ENCODE measurements at places on chromosomes 2 and 18.
A peak's percentile ranks its signal among the peaks of the same experiment; 100 is the strongest.

- peaks cover 3% of the 10 kb centered on the region for H3K36me3 ChIP-seq
- no peaks in the 10 kb centered on the region for H3K27me3 ChIP-seq
- DNase-seq = no peak
- H3K4me3 ChIP-seq = no peak overlapping the region
- no peak overlapping the region for H3K27ac ChIP-seq
These were observed 320.6 kb downstream of the GBX2 start for GRCh38 chr2:235847576-235847975.

DNA sequence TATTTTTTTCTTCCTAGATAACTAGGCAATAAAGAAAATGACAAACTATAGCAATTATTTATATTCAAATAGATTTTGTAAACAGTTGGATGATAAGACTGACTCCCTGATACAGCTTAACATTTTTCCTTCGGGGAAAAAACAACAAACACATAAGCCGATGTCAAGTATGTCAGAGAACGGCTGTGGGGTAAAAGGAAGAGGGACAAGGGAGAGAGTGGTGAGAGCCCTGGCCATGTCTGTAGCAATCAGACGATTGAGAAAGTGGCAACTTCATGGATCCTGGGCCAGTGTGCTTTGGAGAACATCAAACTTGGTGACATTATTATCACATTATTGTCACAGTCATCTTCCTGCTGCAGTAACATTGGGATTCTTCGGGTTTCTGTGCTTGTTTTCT lies 65.2 kb downstream of the RNF144A start:
- no peaks in the 10 kb centered on the region for H3K27me3 ChIP-seq
- no peak overlapping the region for H3K27ac ChIP-seq
- H3K4me3 ChIP-seq = no peak overlapping the region
- H3K4me1 ChIP-seq = peaks cover 3% of the 10 kb centered on the region
- H3K36me3 ChIP-seq = no peaks in the 10 kb centered on the region

GRCh38 chr2:138476186-138476585 lies 25.4 kb upstream of the SPOPL start:
- no peaks in the 10 kb centered on the region for H3K36me3 ChIP-seq
- H3K27me3 ChIP-seq = no peaks in the 10 kb centered on the region
- peaks cover 5% of the 10 kb centered on the region for H3K4me1 ChIP-seq
- H3K27ac ChIP-seq = no peak overlapping the region
- no peak for DNase-seq

GRCh38 chr2:112688086-112688880 lies 32.5 kb upstream of the NT5DC4 start:
- H3K27ac ChIP-seq = peak overlapping the region; percentile 5
- H3K36me3 ChIP-seq = no peaks in the 10 kb centered on the region
- H3K27me3 ChIP-seq = no peaks in the 10 kb centered on the region
- H3K4me1 ChIP-seq = peaks cover 28% of the 10 kb centered on the region
- DNase-seq = no peak

- no peaks in the 10 kb centered on the region for H3K27me3 ChIP-seq
- no peak for DNase-seq
- no peak overlapping the region for H3K4me3 ChIP-seq
- no peaks in the 10 kb centered on the region for H3K4me1 ChIP-seq
- H3K36me3 ChIP-seq = no peaks in the 10 kb centered on the region
- H3K27ac ChIP-seq = no peak overlapping the region
These were observed 41.1 kb downstream of the UPP2 start for GRCh38 chr2:158142568-158143332.

GRCh38 chr18:63477968-63478367 lies 1.2 kb downstream of the SERPINB5 start:
- no peak for DNase-seq
- H3K36me3 ChIP-seq = peaks cover 58% of the 10 kb centered on the region

GRCh38 chr2:191749181-191749540 lies 71.2 kb downstream of the NABP1 start:
- H3K4me3 ChIP-seq = no peak overlapping the region
- H3K36me3 ChIP-seq = no peaks in the 10 kb centered on the region
- no peaks in the 10 kb centered on the region for H3K27me3 ChIP-seq
- DNase-seq = no peak
- no peaks in the 10 kb centered on the region for H3K4me1 ChIP-seq
- H3K27ac ChIP-seq = no peak overlapping the region

DNA sequence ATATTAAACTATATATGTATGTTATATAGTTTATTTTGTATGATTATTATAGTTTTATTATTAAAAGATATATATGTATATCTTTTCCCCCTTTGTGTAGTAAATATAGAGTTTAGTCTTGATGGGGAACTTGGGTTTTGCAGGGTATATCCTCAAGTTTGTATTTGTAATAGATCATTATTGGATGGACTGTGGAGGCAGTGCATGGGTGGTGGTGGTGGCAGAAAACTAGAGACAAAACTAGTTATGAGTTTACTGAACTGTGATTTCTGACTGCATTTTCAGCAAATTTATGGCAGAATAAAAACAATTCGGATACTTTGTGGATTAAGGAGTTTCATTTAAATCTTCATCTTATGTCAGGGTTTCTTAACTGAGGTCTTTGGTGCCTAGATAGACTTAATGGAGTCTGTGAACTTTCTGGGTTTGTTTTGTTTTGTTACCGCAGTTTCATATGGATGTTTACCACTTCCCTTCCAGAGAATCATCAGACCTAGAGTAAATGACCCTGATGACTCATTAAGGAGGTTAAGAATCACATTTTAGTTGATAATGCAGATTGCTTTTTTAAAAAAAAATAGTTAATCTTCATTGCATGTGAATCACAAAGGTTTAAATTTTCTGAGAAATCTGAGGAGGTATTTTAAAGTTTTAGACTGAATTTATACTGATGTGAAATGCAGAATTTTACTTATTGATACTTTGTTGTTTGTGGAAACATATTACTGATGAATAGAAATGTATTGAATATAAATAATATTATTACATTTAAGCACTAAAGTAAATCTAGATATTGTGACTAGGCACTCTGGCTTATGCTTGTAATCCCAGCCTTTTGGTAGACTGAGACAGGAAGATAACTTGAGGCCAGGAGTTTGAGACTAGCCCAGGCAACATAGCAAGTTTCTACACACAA lies 14.5 kb downstream of the EPC2 start:
- H3K36me3 ChIP-seq = no peaks in the 10 kb centered on the region
- H3K27me3 ChIP-seq = no peaks in the 10 kb centered on the region
- H3K27ac ChIP-seq = no peak overlapping the region
- H3K4me1 ChIP-seq = peaks cover 16% of the 10 kb centered on the region
- no peak for DNase-seq

- no peak overlapping the region for H3K4me3 ChIP-seq
- no peak for DNase-seq
- no peaks in the 10 kb centered on the region for H3K27me3 ChIP-seq
- peaks cover 26% of the 10 kb centered on the region for H3K4me1 ChIP-seq
- H3K27ac ChIP-seq = peak overlapping the region; percentile 83
- H3K36me3 ChIP-seq = no peaks in the 10 kb centered on the region
These were observed 312.9 kb downstream of the MTX2 start for GRCh38 chr2:176582176-176582575.

GRCh38 chr2:169819106-169819505 lies 5.6 kb downstream of the METTL5 start:
- peaks cover 89% of the 10 kb centered on the region for H3K36me3 ChIP-seq
- no peak overlapping the region for H3K4me3 ChIP-seq
- peaks cover 54% of the 10 kb centered on the region for H3K4me1 ChIP-seq
- H3K27ac ChIP-seq = peak overlapping the region; percentile 82
- no peaks in the 10 kb centered on the region for H3K27me3 ChIP-seq

- no peak for DNase-seq
- H3K4me1 ChIP-seq = peaks cover 27% of the 10 kb centered on the region
- H3K27ac ChIP-seq = peak overlapping the region; percentile 22
- H3K4me3 ChIP-seq = no peak overlapping the region
- H3K27me3 ChIP-seq = no peaks in the 10 kb centered on the region
- peaks cover 25% of the 10 kb centered on the region for H3K36me3 ChIP-seq
These were observed 13.3 kb downstream of the ATF2 start for GRCh38 chr2:175154661-175155082.

GRCh38 chr2:66239655-66240054 lies 195.3 kb upstream of the MEIS1 start:
- H3K4me1 ChIP-seq = no peaks in the 10 kb centered on the region
- H3K27me3 ChIP-seq = peaks cover 28% of the 10 kb centered on the region
- H3K4me3 ChIP-seq = no peak overlapping the region
- H3K36me3 ChIP-seq = no peaks in the 10 kb centered on the region
- no peak overlapping the region for H3K27ac ChIP-seq

DNA sequence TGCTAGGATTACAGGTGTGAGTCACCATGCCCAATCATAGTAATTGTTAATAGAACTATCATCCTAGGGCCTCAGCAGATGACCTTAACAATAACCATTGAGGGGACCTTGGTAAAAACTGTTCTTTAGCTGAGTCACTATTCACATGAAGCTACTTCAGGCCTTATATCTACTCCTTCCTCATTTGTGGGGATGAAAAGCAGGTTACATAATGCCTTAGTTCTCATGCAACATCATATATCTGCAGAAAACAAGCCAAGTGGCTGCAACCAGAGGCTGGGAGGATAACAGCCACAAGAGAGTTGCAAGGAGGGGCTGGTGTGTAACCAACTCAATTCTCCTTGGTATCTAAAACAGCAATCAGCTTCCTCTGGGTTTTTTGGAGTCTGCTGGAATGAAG lies 445.4 kb downstream of the NBAS start:
- no peaks in the 10 kb centered on the region for H3K4me1 ChIP-seq
- H3K4me3 ChIP-seq = no peak overlapping the region
- H3K27me3 ChIP-seq = no peaks in the 10 kb centered on the region
- DNase-seq = no peak
- H3K36me3 ChIP-seq = no peaks in the 10 kb centered on the region

DNA sequence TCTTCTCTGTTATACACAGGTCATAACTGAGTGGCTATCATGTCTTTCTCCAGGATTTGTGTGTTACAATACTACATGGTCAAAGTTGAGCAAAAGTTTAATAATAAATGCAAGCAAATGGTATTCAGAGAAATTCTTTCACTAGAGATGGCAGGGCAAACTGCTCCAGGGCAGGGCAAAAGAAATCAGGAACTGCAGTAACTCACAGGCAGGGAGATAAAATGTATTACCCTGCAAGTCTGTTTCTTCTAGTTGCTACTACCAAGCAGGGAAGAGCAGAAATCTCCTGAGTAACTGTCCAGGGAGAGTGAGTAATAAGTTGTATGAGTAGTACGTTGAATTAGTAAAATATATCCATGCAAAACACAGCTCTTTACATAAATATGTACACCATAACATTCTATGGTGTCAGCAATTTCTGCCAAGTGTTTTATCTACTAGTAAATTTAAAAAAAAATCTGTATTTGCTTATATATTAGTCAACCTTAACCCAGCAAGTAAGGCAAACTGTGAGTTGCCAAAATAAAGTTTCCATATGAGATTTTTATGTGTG lies 404.1 kb downstream of the ZEB2 start:
- no peak overlapping the region for H3K4me3 ChIP-seq
- no peak for DNase-seq
- H3K27ac ChIP-seq = no peak overlapping the region
- H3K27me3 ChIP-seq = no peaks in the 10 kb centered on the region
- peaks cover 12% of the 10 kb centered on the region for H3K4me1 ChIP-seq

GRCh38 chr2:81645745-81646301 lies 1341.3 kb upstream of the LRRTM1 start:
- H3K27ac ChIP-seq = no peak overlapping the region
- no peak for DNase-seq
- H3K36me3 ChIP-seq = no peaks in the 10 kb centered on the region
- H3K27me3 ChIP-seq = no peaks in the 10 kb centered on the region

- no peaks in the 10 kb centered on the region for H3K4me1 ChIP-seq
- H3K36me3 ChIP-seq = no peaks in the 10 kb centered on the region
- peaks cover 9% of the 10 kb centered on the region for H3K27me3 ChIP-seq
- H3K27ac ChIP-seq = no peak overlapping the region
These were observed 62.6 kb downstream of the MARCO start for GRCh38 chr2:119004602-119005001.

DNA sequence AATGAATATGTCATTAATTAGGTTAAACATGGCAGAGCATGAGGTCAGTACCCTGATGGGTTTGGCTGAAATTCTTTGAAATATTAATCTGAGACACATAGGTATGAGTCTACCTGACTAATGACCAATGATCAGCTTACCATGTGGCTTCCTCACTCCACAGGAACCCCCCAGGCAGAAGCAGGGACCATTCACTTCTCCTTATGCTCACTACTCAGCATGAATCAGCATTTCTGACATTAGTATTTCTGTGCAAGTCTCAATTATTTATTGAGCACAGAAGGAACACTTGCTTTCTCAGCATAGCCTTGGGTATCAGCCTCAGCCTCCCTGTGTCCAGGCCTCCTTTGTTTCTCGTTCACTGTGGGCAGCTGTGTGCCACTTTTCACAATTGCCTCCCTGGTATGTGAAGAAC lies 9.3 kb upstream of the KCNE4 start:
- H3K27ac ChIP-seq = no peak overlapping the region
- no peaks in the 10 kb centered on the region for H3K27me3 ChIP-seq
- no peak overlapping the region for H3K4me3 ChIP-seq
- no peak for DNase-seq
- H3K4me1 ChIP-seq = peaks cover 7% of the 10 kb centered on the region

- H3K27me3 ChIP-seq = no peaks in the 10 kb centered on the region
- no peaks in the 10 kb centered on the region for H3K36me3 ChIP-seq
- no peak overlapping the region for H3K27ac ChIP-seq
- no peaks in the 10 kb centered on the region for H3K4me1 ChIP-seq
These were observed 21.3 kb downstream of the CDK15 start for GRCh38 chr2:201827621-201828020.

GRCh38 chr18:74476140-74476539 lies 19.0 kb upstream of the DIPK1C start:
- no peaks in the 10 kb centered on the region for H3K4me1 ChIP-seq
- no peaks in the 10 kb centered on the region for H3K27me3 ChIP-seq
- no peak for DNase-seq

GRCh38 chr2:73937899-73938298 lies 11.2 kb downstream of the DGUOK start:
- H3K27me3 ChIP-seq = no peaks in the 10 kb centered on the region
- peaks cover 26% of the 10 kb centered on the region for H3K4me1 ChIP-seq
- no peak for DNase-seq
- peak overlapping the region; percentile 63 for H3K27ac ChIP-seq
- no peak overlapping the region for H3K4me3 ChIP-seq

- no peaks in the 10 kb centered on the region for H3K27me3 ChIP-seq
- no peak overlapping the region for H3K4me3 ChIP-seq
- no peaks in the 10 kb centered on the region for H3K4me1 ChIP-seq
- H3K36me3 ChIP-seq = peaks cover 12% of the 10 kb centered on the region
These were observed 248.2 kb downstream of the PHLPP1 start for GRCh38 chr18:62963507-62963906.

DNA sequence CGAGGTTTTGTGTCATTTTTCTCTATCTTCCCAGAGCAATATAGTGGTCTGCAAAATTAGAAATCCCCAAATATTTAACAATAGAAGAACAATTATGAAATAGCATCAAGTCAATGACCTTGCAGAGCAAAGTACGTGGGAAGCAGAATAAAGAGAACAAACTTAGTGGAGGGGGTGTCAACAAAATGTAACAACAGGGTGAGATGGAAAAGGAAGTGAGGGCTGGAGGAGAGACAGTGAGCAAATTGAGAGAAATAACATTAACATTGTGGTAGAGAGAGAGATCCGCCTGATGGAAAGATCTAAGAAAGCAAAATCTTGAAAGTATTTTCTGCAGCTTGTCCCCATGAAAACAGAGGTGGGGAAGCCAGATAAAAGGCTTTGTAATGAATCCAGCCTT lies 23.4 kb downstream of the ARHGAP15 start:
- no peak overlapping the region for H3K27ac ChIP-seq
- no peaks in the 10 kb centered on the region for H3K27me3 ChIP-seq
- no peaks in the 10 kb centered on the region for H3K36me3 ChIP-seq
- no peak for DNase-seq

- no peak overlapping the region for H3K4me3 ChIP-seq
- peaks cover 15% of the 10 kb centered on the region for H3K27me3 ChIP-seq
- peaks cover 4% of the 10 kb centered on the region for H3K4me1 ChIP-seq
These were observed 97.6 kb downstream of the NDUFA10 start for GRCh38 chr2:239927424-239927981.

Data from RWPE2 (cell line).